ENCODE measurements at places on chromosomes 12 and 14. TPM values are rescaled to one million over a fixed set of nuclear protein-coding genes. Genes with fewer than 3 reads are reported as not detected.

GRCh38 chr12:12376646-12377448, 20.0 kb downstream of the BORCS5 start:
- H3K4me1 ChIP-seq, result no peaks in the 10 kb centered on the region
- H3K36me3 ChIP-seq, result no peaks in the 10 kb centered on the region
- H3K4me3 ChIP-seq, result no peak overlapping the region
- no peak for DNase-seq
- no peak overlapping the region for H3K27ac ChIP-seq
- no peaks in the 10 kb centered on the region for H3K27me3 ChIP-seq

DCN gene
- 11.1 TPM for total RNA-seq

DNA sequence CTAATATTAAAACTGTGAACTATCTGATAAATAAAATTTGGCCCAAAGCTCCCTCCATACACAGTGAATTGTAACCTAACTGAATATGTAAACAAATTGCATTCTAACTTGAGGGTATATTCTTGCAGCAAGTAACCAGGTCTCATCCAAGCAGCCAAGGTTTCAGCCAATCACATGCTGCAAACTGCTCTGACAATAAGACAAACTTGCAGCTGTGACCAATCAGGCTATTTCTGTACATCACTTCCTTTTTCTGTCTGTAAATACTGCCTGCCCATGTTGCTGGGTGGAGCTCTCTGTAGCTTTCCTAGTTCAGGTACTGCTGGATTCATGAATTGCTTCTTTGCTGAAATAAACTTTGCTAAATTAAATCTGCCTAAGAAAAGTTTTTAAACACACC, 499.0 kb downstream of the GALC start:
- H3K4me3 ChIP-seq, result no peak overlapping the region
- no peak overlapping the region for H3K27ac ChIP-seq
- H3K4me1 ChIP-seq, result no peaks in the 10 kb centered on the region
- no peaks in the 10 kb centered on the region for H3K36me3 ChIP-seq
- DNase-seq, result no peak
- H3K27me3 ChIP-seq, result no peaks in the 10 kb centered on the region

ACOT6 gene
- not detected for total RNA-seq

DNA sequence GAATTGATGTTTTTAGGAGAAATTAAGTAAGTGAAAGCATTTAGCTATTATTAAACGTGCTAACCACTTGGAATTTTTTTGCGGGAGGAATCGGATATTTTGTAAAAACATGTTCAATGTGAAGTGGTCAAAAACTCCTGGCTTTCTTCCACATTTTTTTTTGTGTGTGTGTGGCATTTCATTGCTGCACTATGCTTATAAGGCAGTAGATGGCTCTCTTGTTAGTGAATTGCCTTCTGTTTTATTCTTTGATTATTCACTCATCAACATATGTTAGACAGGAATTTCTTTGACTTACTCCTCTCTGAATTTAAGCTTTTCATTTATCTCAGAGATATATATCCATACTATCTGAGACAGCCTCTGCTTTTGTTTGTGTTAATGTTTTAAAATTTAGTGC, 71.3 kb downstream of the DERA start:
- no peak overlapping the region for H3K4me3 ChIP-seq
- H3K27ac ChIP-seq, result no peak overlapping the region
- DNase-seq, result no peak
- no peaks in the 10 kb centered on the region for H3K4me1 ChIP-seq
- H3K36me3 ChIP-seq, result no peaks in the 10 kb centered on the region

GRCh38 chr12:1833596-1834028, 13.2 kb downstream of the LRTM2 start:
- no peaks in the 10 kb centered on the region for H3K4me1 ChIP-seq
- no peak overlapping the region for H3K27ac ChIP-seq
- peak; percentile 48 for DNase-seq
- H3K27me3 ChIP-seq, result peaks cover 47% of the 10 kb centered on the region

- H3K4me1 ChIP-seq, result no peaks in the 10 kb centered on the region
- peaks cover 12% of the 10 kb centered on the region for H3K36me3 ChIP-seq
- H3K27me3 ChIP-seq, result no peaks in the 10 kb centered on the region
- no peak for DNase-seq
- no peak overlapping the region for H3K4me3 ChIP-seq
- no peak overlapping the region for H3K27ac ChIP-seq
Measured at GRCh38 chr12:94426049-94426448, 33.6 kb downstream of the CEP83 start.

DNA sequence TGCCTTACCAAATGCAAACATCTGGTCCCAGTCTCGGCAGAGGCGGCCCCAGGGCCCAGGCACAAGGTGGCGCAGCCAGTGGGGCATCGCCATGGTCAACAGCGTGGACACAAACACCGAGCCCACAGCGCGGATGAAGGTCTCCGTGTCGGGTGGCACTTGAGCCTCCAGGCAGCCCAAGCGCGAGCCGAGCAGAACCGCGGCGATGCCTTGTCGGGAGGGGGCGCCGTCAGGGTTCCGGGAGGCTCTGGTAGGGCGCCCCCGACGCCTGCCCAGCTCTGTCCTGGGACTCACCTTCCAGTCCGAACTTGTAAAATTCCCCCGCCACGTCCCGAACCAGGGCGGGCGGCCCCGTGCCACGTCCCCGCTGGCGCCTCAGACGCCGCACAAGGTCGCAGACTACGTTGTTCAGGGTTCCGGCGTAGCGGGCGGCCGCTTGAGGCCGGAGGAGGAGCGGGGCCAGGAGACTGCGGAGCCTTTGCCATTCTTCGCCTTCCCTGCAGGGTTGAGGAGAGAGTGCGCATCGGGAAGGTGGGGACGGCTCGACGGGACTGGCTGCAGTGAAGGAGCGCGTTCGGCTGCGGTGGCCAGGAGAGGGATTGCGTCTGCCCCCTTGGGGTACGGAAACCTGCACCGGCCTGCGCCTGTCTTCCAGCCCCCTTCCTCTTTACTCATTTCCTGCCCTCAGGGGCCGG, 1.7 kb downstream of the CYP27B1 start:
- peaks cover 36% of the 10 kb centered on the region for H3K4me1 ChIP-seq
- H3K36me3 ChIP-seq, result no peaks in the 10 kb centered on the region
- H3K4me3 ChIP-seq, result peak overlapping the region; percentile 46
- DNase-seq, result peak; percentile 88
- peaks cover 28% of the 10 kb centered on the region for H3K27me3 ChIP-seq

DNA sequence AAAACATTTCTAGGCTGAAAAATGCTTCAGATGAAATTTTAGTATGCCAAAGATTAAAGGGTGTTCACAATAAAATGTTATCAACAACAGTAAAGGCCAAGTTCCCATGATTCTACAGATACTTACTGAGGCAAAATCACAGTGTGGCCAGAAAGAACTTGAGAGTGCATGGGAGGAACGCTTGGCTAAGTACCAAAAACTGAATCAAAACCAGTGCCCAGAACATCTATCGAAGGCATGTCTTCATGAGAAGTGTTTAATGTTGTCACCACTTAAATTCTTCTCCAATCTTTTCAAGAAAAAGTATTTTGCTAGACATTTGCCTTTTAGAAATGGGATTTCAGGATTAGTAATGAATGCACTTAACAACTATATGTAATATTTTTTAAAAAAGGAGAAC, 41.5 kb downstream of the KIF21A start:
- no peak for DNase-seq
- no peaks in the 10 kb centered on the region for H3K4me1 ChIP-seq
- no peaks in the 10 kb centered on the region for H3K36me3 ChIP-seq
- H3K27me3 ChIP-seq, result no peaks in the 10 kb centered on the region
- H3K27ac ChIP-seq, result no peak overlapping the region

DNA sequence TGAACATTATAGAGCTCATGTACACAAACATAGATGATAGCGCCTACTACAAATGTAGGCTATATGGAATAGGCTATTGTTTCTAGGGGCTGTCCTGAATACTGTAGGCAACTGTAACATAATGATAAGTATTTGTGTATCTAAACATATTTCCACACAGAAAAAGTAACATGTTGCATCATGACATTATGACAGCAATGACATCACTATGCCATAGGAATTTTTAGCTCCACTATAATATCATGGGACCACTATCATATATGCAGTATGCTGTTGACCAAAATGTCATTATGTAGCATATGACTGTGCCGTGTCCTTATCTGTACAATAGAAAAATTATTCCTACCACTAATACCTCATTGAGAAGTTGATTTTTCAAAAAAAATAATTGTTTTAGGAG, 96.7 kb upstream of the SSTR1 start:
- H3K27me3 ChIP-seq, result no peaks in the 10 kb centered on the region
- no peak for DNase-seq
- H3K36me3 ChIP-seq, result no peaks in the 10 kb centered on the region
- H3K27ac ChIP-seq, result no peak overlapping the region
- H3K4me1 ChIP-seq, result no peaks in the 10 kb centered on the region

GRCh38 chr12:6891646-6892001, 13.0 kb upstream of the LRRC23 start:
- no peaks in the 10 kb centered on the region for H3K36me3 ChIP-seq
- no peaks in the 10 kb centered on the region for H3K27me3 ChIP-seq
- no peaks in the 10 kb centered on the region for H3K4me1 ChIP-seq
- H3K27ac ChIP-seq, result peak overlapping the region; percentile 88

GRCh38 chr12:64621257-64621942, 11.1 kb downstream of the RASSF3 start:
- H3K4me3 ChIP-seq, result no peak overlapping the region
- H3K36me3 ChIP-seq, result peaks cover 1% of the 10 kb centered on the region
- DNase-seq, result no peak
- no peaks in the 10 kb centered on the region for H3K27me3 ChIP-seq
- H3K4me1 ChIP-seq, result peaks cover 100% of the 10 kb centered on the region
- H3K27ac ChIP-seq, result peak overlapping the region; percentile 78

- no peaks in the 10 kb centered on the region for H3K4me1 ChIP-seq
- no peaks in the 10 kb centered on the region for H3K36me3 ChIP-seq
- DNase-seq, result no peak
Measured at GRCh38 chr14:31988244-31988643, 88.9 kb upstream of the ARHGAP5 start.

DNA sequence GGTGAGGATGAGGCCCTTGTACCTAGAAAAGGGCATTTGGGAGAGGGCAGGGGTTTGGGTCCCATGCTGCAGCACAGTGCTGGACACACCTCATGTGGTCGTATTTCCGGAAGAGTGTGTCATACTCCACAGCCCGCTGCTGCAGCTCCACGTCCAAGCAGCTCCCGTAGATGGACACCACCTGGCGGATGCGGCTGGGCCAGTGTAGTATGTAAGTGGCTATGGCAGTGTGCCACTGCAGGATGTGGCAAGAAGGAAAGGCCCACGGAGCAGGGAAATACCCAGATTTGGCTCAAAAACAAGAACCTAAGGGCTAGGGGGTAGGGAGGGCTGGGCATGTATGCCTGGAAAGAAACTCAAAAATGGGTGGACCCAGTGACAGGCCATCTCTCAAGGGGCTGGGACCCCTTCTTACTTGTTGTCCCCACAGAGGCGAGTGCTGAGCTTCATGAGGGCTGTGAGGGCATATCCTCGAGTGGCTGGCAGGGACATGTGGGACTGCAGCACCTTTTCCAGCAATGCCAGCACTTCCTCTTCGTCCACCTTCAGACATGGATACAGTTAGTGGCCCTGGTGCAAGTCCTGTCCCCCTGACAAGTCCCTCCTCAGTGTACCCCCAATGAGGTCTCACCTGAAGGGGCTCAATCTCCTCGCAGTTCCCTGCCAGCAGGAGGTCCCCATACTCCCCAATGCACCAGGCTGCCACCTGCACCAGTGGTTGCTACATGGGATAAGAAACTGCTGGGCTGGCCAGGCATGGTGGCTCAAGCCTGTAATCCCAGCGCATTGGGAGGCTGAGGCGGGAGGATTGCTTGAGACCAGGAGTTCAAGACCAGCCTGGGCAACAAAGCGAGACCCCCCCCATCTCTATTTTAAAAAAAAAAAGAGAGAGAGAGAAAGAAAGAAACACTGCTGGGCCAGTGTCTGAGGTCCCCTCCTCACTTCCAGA, 5.4 kb downstream of the AP1G2 start:
- H3K36me3 ChIP-seq, result no peaks in the 10 kb centered on the region
- no peak overlapping the region for H3K27ac ChIP-seq
- no peak overlapping the region for H3K4me3 ChIP-seq

DNA sequence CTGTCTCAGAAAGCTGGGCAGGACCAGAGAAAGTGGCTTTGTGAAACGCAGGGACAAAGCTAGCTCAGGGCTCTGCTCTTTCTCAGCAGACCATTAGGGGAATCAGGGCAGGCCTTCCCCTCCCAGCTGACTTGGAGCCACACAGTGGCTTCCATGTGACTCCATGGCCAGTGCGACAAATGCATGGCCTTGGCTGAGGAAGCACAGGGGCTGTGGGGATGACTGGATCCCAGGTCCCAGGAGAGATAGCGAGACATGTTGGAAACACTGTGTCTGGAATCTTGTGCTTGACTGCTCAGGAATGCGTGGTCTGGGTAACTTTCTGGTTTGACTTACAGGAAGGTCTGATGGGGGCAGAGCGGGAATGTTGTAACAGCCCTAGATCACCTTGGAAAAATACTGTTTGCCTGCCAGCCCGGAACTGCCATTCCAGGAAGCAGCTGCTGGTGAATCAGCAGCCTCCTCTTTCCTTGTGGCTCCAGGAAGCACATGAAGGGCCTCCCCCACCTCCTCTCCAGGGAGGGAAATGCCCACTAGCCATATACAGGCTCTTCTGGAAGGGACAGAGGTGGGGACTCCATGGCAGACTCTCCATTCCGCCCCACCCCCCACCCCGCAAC, 133.5 kb upstream of the HIF1A start:
- peak overlapping the region; percentile 86 for H3K27ac ChIP-seq
- peak; percentile 81 for DNase-seq
- H3K36me3 ChIP-seq, result no peaks in the 10 kb centered on the region

DNA sequence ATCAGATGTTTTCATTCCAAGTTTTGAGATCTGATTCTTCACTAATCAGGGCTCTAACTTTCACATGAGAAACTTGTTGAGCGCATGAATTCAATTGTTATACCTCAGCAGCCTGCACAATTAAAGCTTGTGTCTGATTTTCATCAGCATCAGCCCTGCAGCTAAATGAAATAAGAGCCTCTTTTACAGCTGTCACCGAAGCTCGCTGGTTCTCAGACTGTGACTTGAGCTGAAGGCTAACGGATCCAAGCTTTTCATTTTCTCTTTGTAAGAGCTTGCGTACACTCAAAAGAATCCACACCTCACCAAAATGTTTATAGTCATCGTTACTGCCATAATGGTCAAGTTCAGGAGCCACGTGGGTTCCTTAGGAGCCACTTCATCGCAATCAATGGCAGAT, 65.5 kb upstream of the BEGAIN start:
- H3K4me3 ChIP-seq, result no peak overlapping the region
- no peaks in the 10 kb centered on the region for H3K36me3 ChIP-seq
- peaks cover 30% of the 10 kb centered on the region for H3K27me3 ChIP-seq
- no peak for DNase-seq
- H3K27ac ChIP-seq, result no peak overlapping the region

Data from spleen (tissue), 13 donors.